Cortex of kidney (tissue), 1 donor: ENCODE measurements at places on chromosomes 5 and 9.

- no peak for DNase-seq
Measured at GRCh38 chr5:153903321-153903720, 135.4 kb downstream of the FAM114A2 start.

GRCh38 chr5:140480310-140481014 lies 67.0 kb upstream of the EIF4EBP3 start:
- DNase-seq, result no peak

DNA sequence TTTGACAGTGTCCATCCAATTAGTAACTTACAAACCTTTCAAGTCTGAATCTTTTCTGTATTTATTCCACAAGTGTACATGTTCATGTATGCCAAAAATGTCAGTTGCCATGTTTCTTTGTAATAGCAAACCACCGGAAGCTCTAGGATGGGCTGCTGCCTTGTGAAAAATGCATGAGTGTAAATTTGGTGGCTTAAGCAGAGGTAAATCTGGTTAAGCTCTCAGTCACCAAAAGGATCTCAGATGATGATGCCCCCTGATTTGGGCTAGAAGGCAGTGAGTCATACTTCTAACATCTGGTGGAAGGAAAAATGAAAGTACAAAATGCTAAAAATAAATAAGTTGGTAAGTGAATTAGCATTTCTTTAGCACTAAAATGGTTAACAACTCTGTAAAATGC lies 567.5 kb downstream of the ELAVL2 start:
- DNase-seq, result no peak

GRCh38 chr5:14153932-14154731 lies 11.0 kb downstream of the TRIO start:
- no peak for DNase-seq

- no peak for DNase-seq
Measured at GRCh38 chr5:131270809-131271208, 7.0 kb downstream of the CDC42SE2 start.

- DNase-seq, result no peak
Measured at GRCh38 chr9:133637451-133638055, 1.4 kb downstream of the DBH start.

DNA sequence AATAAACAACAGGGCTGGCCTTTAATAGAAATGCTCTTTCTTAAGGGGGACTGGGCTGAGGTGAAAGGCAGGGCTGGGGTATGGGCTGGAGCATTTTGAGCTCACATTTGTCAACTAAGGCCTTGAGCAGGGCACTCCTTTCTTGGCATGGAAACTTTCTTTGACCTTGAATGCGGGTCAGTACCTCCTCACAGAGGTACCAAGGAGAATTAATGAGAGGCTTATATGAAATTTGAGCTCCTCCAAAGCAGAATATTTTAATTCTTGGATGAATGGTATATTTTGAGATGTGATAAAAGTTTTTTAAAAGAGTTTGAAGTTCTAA lies 3.1 kb downstream of the CYSTM1 start:
- no peak for DNase-seq

GRCh38 chr5:129771058-129771838 lies 23.4 kb downstream of the MINAR2 start:
- DNase-seq, result no peak

DNA sequence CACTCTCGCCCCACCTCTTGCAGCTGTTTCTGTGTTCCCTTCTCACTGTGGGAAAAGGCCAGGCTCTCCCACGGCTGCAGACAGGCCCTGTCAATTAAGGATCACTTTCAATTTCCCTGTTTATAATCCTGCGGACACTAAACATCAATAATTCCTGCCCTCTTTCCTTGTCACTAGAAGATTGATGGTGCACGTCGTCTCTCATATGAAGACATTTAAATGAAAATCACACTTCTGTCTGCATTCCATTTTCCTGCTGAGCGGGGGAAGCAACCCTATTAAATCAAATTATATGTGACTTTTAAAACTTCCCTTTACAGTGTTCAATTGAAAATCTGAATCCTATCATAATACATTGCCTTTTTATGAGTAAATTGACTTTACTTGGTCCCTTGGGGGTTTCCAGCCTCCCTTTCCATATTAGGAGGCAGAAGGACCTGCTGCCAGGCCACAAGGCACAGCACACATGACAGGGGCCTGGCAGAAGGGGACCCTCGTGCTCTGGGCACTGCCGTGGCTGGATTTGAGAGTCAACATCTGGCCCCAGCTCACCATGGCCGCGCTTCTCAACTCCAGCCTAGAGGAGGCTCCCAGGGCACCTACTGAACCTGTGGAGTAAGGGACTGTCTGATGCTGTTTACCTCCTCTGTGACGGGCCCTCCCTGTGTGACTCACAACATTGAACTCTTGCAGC lies 311.0 kb upstream of the IRX4 start:
- no peak for DNase-seq

GRCh38 chr5:38101897-38102296 lies 156.5 kb upstream of the EGFLAM start:
- no peak for DNase-seq

GRCh38 chr5:135671052-135671705 lies 92.4 kb upstream of the CXCL14 start:
- no peak for DNase-seq

DNA sequence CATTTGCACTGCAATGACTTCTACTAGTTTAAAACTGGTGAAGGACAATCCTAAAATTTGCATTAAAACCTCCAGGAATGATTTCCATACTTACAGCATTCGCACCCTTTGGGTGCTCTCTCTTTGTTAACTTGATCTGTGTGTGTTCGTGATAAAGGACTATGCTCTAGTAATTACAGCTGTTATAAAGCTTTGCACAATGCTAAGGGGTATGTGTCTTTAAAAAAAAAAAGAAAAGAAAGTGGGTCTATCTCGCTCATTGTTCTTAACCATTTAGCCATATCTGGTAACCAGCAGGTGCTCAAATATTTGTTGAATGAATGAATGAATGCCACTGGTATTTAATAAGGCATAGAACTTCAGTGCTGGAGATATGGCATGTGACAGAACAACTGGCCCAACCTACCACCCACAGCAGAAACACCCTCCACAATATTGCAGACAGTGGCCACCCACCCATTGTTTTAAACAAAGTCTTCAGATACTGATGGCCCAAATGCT lies 8.7 kb downstream of the TRIM36 start:
- no peak for DNase-seq

GRCh38 chr5:138972230-138972629 lies 97.1 kb upstream of the LRRTM2 start:
- no peak for DNase-seq

- no peak for DNase-seq
Measured at GRCh38 chr5:152623951-152624350, 218.9 kb upstream of the NMUR2 start.

GRCh38 chr5:177023303-177023664 lies 788 bp downstream of the ZNF346 start:
- no peak for DNase-seq

DNA sequence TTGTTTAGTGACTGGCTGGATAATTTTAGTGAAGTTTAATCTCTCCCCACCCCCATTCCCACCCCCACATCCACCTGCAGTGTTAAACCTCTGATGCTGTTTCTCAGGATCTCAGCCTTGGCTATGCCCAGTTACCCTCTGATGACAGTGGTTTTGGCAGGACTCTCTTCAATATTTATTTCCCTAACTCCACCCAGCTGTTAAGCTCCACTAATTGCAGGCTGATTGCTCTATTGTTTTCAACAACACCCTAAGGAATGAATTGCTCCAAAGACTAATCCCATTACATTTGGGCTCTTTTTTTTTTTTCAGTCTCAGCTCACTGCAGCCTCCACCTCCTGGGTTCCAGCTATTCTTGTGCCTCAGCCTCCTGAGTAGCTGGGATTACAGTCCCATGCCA lies 46.3 kb downstream of the PHAX start:
- no peak for DNase-seq

- DNase-seq, result no peak
Measured at GRCh38 chr9:135380311-135380960, 99.1 kb upstream of the PPP1R26 start.

DNA sequence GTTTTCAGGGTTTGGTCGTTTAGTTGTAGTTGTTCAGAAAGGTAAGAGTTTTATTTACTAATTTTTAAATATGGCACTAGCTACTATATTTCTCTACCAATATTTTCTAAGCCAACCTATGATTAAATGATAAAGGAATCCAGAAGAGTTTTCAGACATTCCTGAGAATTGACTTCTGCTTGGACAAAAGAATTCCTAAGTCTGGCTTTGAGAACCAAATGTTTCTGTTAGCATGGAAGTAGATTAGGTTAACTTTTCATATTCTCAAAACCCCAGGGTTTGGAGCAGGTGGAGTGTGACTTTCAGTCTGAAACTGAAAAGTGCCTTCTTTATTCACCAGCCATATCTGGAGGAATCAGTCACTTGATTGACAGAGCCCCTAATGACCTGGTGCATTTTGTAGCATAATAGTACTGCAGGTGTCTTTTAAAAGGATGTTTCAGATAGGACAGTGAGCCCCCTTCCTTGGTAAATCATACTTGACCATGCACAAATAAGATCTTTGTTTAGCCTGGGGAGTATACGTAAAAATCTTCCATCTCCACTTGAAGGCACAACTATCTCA lies 457.0 kb upstream of the ZNF462 start:
- DNase-seq, result no peak

DNA sequence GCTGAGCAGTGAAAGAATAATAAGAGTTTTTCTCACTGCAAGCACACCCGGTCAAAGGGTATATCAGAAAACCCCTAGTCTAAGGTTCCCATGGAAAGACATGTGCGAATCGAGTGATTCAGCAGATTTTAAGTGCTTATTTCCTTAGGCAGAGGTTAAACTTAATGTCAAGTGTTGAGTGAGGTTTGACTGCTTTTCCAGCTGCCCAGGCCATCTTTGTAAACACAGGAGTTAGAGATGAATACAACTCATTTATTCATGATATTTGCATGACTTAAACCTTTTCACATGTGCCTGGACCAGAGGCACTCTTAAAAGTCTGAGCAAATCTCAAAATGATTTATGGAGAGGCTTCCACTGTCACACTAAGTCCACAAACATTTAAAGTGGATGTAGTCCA lies 137.8 kb upstream of the RGMB start:
- no peak for DNase-seq

DNA sequence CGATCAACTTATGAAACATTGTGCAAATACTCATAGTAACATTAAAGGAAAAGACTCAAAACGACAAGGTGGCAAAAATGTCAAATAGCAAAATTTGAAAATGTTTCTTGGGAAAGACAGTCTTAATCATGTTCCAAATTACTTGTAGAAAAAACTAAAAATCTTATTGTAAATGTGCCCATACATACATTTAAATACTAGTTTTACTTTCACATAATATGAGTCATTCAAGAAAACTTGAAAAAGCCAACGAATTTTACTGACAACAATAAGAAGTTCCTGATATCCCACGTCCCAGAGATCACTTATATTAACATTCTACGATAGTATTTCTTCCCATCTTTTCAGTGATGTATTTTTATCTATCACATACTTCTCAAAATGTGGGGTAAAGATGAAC lies 13.7 kb downstream of the MLLT3 start:
- DNase-seq, result no peak

- no peak for DNase-seq
Measured at GRCh38 chr9:121232251-121232650, 30.6 kb upstream of the RAB14 start.

DNA sequence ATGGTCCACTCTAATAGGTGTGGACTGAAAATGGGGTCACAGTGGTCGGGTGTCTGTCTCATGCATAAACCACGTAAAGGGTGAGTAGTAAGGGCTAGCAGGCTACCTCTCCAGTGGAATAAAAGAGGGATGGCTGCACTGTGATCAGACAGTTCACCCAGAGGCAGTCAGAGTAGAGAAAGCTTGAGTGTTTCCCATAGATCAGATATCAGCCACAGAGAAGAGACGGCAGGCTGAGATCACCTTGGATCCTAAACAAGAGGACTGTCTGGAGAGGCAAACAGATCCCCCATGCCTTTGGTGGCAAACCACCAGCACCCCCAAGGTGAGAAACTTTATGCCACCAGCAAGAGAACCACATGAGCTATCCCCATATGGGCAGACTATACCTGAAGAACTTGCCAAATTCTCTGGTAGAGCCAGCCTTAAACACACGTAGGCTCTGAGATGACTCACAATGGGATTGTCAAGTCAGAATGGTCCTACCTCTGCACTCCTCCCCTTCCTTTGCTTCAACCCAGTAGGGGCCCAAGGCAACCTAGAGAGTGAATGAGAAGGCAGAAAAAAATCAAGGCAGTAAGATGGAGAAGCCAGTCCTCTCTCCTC lies 205.2 kb upstream of the MAP3K1 start:
- DNase-seq, result no peak

GRCh38 chr5:81023261-81023970 lies 63.3 kb downstream of the RASGRF2 start:
- no peak for DNase-seq

DNA sequence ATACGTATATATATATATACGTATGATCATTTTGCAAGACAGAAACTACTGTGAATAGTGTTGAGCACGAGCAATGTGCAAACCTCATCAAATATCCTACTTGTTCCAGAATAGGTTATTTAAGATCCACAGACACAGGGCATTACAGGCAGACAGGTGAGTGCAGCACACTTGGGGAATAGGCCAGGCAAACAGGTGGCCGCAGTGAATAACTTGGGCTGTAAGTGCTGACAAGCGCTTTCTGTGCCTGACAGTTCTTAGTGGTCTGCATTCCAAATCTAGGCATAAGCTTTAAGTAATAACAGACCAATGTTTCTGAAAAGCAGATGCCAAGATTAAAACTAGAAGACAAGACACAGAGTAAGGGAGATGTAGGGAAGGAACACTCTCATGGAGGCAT lies 77.9 kb downstream of the LHFPL2 start:
- DNase-seq, result no peak

GRCh38 chr5:33829430-33829829 lies 62.4 kb downstream of the ADAMTS12 start:
- no peak for DNase-seq

- no peak for DNase-seq
Measured at GRCh38 chr9:90167914-90168313, 474.7 kb downstream of the DIRAS2 start.

GRCh38 chr5:96509721-96510350 lies 76.8 kb upstream of the PCSK1 start:
- no peak for DNase-seq

DNA sequence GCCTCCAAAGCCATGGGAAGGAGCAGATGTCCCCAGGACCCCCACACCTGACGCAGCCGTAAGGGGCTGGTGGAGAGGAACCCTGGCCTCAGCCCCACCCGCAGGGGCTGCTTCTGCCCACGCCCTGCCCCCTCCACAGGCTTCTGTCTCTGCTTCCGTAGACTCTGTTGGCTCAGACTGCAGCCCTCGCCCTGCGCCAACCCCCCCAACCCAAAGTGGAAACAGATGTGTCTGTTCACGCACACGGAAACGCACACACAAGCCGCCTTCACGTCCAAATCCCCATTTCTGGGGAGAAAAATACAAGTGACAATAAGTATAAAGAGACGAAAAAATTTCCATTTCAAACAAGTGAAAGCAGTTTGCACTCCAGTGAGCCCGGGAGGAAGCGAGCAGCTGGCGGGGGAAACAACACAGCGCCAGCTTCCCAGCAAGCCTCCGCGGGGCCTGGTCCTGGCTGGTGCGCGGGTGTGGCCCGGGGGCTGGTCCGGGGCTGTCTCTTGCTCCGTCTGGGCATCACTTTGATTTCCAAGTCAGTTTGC lies 32.6 kb upstream of the RXRA start:
- no peak for DNase-seq

GRCh38 chr5:96121364-96121763 lies 159.7 kb upstream of the ELL2 start:
- DNase-seq, result no peak
